ELR (cell line): ENCODE measurements at places on chromosomes 12 and 14.

DNA sequence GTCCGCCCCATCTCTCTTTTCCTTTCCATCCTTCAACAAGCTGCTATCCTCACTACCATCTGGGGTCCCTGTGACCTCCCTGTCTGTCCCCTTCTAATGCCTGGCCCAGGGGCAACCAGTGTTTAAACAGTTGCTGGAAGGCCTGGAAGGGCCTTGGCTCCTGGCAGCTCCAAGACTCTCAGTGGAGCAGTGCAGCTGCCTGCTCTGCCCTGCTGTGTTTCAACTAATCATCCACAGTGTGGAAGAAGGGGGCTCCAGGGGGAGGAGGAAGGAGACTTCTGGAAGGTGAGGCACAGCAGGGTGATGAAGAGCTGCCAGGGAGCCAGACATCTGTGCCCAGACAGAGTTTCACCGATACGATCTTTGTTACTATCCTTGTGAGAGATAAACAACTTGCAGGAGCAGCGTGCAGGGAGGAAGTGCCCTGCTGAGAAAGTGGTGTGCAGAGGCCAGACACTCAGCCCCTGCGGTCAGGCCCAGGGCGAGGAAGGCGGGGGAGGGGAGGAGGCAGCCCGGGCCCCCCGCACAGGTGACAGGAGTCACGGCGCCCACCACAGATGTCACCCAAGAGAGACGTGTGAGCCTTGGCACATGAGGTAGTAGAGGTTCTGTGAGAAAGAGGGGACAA lies 1061.8 kb downstream of the BCL11B start:
- DNase-seq: no peak

GRCh38 chr14:68679746-68680467 lies 113.0 kb downstream of the ZFP36L1 start:
- DNase-seq: no peak

- no peak for DNase-seq
Measured at GRCh38 chr12:2111826-2112225, 59.0 kb downstream of the CACNA1C start.

DNA sequence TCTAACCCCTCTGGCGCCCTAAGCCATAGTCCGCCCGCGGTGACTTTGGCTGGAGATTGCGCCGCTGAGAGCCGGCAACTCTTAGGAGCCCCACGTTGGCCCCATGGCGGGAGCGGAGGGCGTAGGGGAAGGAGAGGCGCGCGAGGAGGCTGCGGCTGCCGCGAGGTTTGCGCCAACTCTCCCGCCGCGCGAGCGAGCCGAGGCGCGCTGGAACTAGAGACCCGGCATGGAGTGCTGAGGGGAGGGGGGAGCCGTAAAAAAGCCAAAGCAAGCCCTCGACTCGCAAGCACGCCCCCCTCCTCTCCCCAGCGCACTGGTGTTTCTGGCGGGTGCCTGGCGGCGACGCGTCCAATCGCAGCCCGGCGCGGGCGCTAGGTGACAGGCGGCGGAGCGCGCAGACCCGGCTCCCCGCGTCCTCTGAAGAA lies at the start of gene SYT10:
SYT10 (minus strand) TSS at position 233 of the 425 bp plus-strand sequence. CDS start 297 bp downstream, outside the sequence.
- no peak for DNase-seq

GRCh38 chr12:108318472-108319275 lies 20.4 kb downstream of the CMKLR1 start:
- DNase-seq: no peak

GRCh38 chr14:105074601-105075053 lies 9.4 kb upstream of the GPR132 start:
- no peak for DNase-seq

DNA sequence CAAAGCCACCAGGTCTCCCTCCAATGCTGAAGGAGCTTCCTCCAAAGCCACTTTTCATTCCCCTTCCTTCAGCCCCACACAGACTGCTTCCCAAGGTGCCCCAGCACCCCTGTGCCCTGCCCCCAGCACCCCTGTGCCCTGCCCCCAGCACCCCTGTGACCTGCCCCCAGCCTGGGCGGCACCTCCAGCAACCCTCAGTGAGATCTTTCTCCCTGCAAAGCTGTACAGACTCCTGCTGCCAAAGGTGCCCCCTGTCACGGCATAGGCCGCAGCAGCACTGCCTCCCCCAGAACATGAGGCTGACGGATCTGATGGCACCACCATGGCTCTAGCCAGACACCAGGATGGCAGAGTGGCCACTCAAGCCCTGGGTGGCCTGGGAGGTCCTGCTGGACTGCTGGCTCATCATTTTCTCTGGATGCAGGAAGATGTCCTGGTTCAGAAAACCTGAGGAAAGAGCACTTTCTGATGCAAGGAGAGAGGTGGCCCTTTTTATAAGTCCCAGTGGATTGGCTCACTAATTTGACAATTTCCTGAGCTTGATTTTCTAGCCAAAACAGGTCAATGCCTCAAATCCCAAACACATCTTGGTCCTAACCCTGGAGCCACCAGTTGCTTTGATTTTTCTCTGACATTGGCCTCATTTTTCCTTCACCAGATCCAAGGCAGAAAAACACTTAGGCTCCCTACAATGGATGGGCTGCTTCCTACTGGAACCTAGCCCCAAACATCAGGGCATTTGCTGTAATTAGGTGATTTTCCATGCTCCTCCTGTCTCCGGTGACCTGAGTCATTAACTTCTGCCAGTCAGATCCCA lies 32.7 kb upstream of the KRT77 start:
- no peak for DNase-seq

DNA sequence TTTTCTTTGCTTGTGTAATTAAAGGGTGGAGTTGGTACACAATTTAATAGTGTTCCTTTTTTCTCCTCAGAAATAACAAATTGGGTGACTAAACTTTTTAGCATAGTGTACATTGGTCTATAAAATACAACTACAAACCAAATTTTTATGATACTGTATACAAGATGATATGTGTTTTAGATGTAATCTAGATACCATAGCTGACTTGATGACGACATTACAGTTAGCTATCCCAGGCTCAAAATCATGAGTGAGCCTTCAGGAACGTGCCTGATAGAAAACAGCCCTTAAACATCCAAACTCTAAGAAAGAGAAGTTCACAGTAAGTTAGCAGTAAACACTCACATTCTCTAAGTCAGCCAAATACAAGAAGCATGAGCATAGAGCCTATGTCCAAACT lies 99.0 kb upstream of the SSTR1 start:
- peak; percentile 84 for DNase-seq

GRCh38 chr12:119936705-119937311 lies 52.2 kb upstream of the BICDL1 start:
- no peak for DNase-seq

DNA sequence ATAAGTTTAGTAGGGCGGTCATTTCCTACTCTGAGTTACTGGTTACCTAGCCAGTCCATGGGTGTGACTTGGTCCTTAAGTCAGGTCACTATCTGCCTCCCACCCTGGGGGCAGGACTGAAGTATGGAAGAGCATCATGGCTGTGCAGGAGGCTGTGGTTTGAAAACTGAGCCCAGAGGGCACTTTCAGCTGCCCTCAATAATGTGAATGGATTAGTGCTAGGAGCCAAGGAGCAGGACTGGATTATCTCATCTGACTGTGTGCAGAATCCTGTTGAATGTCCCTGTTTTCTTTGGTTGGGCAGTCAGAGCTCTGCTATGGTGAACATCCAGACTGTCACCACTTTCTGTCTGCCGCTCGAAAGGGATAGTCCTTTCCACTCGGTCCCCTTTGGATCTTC lies 1.6 kb downstream of the ATXN7L3B start:
- no peak for DNase-seq

DNA sequence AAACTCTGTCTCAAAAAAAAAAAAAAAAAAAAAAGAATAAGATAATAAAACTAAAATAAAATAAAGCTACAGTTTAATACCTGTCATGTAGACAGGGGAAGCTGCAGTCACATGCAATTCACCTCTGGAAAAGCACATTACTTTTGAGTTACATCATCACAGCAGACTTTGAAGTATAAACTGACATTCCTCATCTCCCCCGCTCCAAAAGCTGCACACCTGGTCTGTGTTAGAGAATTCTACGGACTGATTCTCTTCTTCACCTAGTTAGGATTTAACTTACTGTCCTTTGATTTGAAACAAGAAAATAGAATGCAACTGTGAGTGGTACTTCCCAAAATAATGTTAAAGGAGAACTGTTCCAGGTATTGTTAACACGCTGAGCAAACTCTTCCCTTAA lies 25.1 kb downstream of the SPPL3 start:
- no peak for DNase-seq

- DNase-seq: no peak
Measured at GRCh38 chr12:4115570-4115969, 158.0 kb upstream of the CCND2 start.

- no peak for DNase-seq
Measured at GRCh38 chr12:13093848-13094220, 9.6 kb downstream of the GSG1 start.

DNA sequence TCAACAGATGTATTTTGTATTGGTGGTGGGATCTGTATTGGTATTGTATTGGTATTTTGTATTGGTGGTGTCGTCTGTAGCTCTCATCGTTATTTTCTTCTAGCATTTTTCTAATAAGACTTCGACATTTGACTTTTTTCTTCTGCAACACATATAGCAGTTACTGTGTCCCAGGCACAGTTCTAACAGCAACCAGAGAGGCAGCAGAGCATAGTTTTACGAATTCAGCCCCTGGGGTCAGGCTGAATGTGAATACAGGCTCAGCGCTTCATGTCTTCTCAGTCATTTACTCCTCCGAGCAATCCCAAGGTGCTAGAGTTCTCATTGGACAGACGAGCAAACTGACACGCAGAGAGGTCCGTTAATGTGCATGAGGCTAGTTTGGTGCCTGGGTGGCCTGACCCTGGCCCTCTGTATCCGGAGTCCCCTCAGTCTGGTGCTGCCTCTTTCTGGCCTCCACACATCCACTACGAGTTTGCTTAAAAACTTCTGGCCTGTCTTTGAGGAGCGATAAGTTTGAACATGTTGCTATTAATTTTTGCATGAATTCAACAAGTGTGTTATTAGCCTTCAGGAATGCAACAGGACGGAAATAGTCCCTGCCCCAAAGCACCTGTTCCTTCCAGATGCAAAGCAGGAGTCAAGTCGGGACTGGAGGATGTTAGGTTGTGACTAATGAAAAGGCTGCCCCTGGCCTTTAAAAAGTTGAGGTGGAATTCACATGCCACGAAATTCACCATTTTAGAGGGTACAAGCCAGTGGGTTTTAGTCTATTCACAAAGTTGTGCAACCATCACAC lies 87.0 kb downstream of the GLT1D1 start:
- no peak for DNase-seq

DNA sequence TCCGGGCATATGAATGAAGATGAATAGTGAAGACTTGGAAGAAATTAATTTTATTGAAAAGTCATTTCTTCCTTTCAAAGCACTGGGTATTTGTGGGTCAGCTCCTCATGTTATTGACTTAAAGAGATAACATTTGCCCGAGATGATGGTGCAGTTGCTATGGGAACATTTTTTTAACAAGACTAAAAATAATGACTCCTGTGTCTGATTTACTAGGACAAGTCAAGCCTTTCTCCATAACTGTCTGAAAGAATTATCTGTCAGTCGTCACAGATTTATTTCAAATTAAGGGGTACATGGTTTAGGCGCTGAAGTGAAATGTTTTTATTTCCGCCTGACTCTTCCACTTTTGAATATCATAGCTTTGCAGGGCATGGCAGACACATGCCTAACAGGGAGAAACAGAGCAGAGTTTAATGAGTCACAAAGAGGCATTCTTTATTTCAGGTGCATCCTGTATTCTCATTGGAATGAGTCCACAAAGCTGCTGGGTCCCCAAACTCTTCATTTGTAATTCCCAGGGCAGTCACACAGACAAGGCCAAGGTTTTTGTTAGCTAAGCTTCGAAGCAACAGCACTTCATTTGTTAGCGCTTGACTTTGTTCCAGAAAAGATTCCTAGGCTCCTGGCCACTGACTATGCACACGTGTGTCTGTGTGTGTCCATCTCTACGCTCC lies 4.3 kb upstream of the GPHB5 start:
- DNase-seq: no peak

GRCh38 chr12:128026696-128027574 lies 240.0 kb upstream of the TMEM132C start:
- DNase-seq: no peak
